ENCODE measurements at places on chromosomes 5 and 9.

DNA sequence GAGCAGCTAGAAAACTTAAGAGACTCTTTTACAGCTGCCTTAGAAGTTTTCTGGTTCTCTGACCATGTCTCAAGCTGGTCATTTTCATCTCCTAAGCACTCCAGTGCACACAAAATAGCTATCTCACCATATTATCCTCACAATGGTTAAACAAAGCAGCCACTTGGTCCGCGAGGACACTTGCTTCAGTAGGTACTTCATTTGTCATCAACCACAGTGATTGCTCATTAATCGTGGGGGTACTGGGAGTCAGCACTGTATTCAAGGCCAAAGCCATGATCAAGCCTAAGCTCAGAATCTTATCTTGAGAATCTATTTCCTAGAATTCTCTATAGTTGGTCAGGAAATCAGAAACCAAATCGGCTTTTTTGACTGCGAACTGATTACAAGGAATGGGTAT lies 2.9 kb downstream of the ARL14EPL start:
- DNase-seq = no peak

GRCh38 chr9:10674586-10674985 lies 61.8 kb upstream of the PTPRD start:
- no peak for DNase-seq

GRCh38 chr9:128335161-128335560 lies 5.2 kb upstream of the SLC27A4 start:
- DNase-seq = no peak

DNA sequence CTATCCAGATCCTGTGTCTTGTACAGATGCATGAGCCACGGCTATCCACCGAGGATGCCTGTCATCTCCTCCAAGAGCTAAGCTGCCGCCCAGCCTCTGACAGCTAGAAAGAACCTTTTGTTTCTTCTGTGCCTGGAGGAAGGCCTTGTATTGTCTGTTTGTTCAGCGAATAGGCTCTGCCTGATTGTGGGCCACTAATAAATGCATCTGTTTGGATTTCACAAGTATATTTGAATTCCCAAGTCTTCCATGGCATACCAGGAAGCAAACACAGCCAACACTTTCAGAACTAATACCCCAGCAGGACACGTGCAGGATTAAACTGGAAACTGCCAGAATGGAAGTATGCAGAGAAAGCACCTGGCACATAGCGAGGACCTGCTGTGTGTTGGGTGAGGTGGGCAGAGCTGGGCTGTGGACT lies 92.7 kb upstream of the NEURL1B start:
- DNase-seq = no peak

DNA sequence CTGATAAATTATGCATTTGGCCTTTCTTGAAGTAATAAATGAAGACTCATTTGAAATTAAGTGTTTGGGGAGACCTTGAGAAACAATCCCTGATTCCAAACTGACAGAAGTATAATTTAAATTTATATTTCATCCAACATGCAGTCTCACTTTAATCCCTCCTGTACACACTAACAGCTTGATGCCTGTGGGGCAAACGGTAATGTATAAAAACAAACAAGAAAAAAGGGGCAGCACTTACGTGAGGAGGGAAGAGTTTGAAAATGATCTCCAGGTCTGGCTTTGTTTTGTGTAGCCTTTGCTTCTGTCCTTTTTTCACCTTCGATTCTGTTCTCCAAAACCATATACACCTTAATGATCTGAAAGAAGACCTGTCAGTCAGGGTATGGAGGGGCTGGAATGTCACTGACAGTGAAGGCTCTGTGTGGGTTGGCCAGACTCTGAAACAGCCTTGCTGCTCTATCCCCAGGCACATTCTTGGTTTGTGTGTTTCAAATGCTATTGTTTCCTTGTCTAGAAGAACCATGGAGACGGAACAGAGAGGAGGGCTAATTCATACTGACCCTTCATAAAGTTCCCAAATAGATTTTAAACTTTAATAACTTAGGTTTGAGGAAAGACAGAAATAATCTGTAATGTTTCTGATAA lies 338.2 kb upstream of the WWC1 start:
- no peak for DNase-seq

GRCh38 chr5:67510204-67510603 lies 313.6 kb upstream of the CD180 start:
- DNase-seq = peak; percentile 10

- DNase-seq = peak; percentile 98
Observed at GRCh38 chr9:7976167-7976755, 176.7 kb upstream of the DMAC1 start.

DNA sequence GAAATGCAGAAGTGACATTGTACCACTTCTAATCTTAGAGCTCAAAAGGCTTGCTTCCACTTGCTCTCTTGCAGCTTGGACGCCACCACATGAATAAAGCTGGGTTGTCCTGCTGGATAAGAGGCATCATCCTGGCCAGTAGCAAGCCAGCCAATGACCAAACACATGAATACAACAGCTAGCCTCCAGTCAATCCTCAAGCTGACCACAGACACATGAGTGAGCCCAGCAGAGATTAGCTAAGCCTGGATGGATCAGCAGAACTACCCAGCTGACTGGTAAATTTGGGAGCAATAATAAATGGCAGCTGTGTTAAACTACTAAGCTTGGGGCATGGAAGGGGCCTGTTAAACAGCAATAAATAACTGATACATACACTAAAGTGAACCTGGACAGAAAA lies 121.1 kb upstream of the SLC12A2 start:
- no peak for DNase-seq

DNA sequence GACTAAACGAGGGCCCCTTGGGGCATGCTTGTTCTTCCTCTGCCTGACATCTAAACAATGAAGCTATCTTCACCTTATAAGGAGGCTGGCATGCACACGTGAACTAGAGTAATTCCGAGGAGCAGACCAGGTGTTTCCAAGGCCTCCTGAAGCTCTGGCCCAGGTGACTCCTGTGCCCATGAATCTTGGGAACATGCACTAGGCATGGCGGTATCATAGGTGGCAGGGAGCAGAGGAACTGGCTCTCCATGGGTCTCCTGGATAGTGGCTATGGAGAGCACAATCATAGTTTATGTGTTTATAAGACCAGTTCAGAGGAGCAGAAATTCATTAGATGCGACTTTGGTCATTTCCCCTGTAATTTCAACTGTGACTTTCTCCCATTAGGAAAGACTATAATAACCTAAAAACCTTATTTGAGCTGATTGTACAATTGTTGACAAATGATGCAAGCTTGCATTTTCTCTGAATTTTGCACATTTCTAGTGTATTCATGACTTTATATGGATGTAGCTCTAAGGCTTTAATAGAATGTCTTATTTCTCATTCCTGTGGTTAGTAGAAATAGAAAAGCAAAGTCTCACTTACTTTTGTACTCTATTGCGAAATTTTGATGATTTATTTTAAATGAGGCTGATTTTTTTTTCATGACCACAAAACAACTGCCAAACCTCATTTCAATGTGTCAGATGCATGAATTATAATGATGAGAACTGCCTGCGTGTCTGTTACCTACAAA lies 135.3 kb upstream of the RPS23 start:
- peak; percentile 27 for DNase-seq

GRCh38 chr5:173901705-173902104 lies 13.6 kb downstream of the CPEB4 start:
- DNase-seq = no peak

DNA sequence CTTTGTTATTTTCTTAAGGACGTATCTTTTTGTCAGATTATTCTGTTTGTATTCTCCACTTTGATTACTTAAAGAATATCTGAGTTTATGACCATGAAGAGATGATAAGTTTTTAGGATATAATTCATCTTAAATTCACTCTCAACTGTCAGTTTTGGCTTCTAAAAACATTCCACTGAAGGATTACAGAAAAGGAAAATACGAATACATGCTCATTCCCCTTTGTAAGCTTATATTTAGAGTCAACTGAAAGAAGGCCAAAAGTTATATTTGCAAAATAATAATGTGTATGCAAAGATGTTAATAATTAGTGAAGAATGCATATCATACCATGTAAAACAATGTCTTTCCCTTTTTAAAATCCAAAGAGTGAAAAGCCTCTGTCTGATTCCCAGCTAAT lies 52.5 kb downstream of the ZNF474 start:
- no peak for DNase-seq

- DNase-seq = no peak
Observed at GRCh38 chr5:168120401-168121137, 170.9 kb upstream of the WWC1 start.

DNA sequence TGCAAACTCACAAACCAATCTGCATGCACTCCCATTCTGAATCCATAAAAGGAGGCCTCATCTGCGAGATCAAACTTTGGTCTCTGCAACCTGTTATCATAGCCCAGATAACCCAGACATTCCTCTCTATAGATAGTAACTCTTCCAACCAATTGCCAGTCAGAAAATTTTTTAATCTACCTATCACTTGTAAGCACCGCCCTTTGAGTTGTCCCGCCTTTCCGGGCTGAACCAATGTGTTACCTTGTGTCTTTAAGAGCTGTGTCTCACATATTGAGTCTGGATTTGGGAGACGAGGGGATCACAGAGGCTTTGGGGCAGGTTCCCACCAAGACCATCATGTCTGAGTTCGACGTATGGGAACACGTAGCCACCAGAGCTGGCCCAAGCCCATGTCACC lies 91.1 kb upstream of the PPP1R26 start:
- DNase-seq = no peak

DNA sequence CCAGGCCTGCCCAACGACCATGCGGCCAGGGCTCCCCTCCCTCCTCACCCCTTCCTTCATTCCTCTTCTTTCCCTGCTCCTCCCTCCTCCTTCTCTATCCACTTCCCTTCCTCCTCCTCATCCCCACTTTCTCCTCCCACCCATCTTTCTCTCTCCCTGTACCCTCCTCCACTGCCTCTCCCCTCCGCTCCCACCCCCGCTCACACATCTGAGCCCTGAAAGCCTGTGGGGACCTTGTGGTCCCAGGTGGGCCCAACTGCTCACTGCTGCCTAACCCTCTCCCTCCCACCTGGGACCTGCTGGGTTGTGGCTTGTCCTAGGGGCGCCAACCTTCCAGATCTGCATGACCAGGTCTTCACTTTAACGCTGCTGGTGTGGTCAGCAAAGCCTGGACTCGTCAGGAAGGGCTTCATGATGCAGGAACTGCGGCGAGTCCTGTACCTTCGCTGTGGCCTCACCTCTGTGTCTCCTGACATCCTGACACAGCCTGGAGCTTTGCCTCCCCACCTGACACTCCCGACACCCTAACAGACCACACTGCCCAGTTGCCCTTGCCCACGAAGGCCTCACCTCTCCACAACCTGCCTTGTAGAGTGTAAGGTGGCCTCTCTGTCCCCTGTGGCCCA lies 34.6 kb downstream of the C5orf15 start:
- DNase-seq = no peak

DNA sequence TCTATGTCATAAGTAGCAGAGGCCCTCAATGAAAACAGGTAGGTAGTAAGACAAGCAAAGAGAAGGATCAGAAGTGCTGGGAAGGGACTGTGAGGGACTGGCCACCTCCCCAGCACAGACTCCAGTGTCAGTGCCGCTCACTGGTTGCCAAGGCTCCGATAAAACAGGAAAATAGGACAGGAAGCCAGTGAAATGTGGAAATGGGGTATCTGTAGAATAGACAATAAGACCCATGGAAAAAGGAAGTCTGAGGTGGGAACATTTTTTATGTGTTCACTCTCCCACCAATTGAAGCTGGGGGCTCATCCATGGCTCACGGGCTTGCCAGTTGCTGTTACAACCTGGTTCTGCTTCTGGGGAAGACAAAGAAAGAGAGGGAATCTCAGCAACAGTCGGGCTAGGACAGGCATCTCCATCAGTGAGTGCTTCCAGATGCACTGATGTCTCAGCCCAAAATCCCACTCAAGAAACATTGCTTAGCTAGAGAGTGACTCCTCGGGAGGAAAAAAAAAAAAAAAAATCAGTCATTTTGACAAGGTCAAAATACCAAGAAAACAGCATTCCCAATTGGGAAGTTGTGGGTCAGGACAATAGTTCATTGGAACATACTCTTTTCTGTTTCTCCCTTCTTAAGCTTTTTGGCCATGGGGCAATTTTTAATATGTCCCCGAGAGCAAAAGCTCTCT lies 27.6 kb upstream of the NFIB start:
- no peak for DNase-seq

DNA sequence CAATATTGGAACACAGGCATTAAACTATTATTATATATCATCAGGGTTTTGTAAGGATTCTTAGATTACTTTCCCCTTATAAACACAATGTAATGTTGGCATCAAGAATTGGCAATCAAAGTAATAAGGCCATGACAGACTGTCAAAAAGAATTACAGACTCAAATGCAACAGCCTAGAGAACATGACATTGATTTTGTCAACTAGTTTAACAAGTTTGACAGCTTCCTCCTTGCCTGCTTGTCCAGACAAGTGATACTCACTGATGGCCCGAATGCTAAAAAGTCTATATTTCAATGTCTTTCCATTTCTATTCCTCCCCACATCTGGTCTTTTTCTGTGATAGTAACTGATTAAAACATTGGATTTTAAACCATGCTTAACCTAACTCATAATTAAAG lies 6.4 kb upstream of the ANKRD31 start:
- no peak for DNase-seq

DNA sequence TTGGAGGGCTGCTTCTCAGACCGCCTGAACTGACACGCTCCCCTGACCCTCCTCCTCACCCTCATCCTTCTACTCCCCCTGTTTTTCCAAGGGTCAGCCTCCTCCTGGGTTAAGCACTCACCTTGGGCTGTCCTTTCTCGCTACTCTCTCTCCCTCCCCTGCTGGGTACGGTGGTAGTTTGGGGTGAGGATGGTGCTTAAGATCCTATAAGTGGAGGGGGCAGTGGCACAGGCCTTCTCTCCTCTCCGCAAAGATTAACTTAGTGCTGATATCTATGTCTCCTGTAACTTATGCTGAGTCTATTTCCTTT lies 159.7 kb downstream of the SNCAIP start:
- no peak for DNase-seq

DNA sequence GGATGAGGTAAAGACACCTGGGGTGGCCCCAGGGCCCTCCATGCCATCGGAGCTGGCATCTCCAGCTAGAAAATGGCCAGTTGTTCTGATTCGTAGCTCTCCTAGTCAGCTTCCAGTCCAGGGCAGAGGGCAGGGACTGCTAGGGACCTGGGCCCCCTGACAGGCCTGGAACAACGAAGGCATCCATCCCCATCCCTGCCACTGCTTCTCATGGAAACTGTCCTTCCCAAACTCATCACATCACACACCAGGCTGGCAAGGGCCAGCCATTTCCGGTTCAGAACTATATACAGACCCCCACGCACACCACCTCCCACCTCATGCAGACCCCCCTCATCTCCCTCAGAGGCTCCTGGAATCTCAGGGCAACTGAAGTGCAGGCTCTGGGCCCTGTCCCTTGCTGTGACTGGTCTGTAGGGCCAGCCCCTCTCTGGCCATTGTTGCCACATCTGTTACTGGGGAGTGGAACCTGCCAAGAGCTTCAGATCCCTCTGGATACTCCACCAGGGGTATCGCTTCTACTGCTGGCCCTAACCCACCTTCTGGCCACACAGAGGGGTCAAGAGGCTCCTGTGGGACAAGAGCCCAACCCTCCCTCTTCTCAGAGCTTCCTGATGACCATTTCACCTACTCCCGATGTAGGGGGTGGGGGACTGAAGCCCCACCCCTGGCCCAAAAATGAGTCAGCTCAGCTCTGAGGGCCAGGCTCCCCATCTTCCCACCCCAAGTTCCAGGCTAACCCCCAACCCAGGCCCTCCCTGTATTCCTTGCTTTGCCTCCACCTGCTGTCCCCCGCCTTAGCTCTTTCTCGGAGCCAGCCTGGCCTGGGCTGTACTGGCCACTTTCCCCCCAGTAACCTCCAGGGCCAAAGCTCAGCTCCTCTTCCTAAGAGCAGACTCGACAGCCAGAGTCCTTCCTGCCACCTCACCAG lies 1.2 kb upstream of the MZB1 start:
- no peak for DNase-seq

- DNase-seq = no peak
Observed at GRCh38 chr5:78562714-78563330, 85.8 kb downstream of the LHFPL2 start.
